Upper lobe of left lung (tissue), 6 donors: ENCODE measurements at places on chromosomes 4 and X. TPM values are rescaled to one million over a fixed set of nuclear protein-coding genes. Genes with fewer than 3 reads are reported as not detected.

The SATL1 gene
- total RNA-seq = not detected

The PABPC1L2B gene
- not detected for total RNA-seq

The CCDC110 gene
- total RNA-seq = not detected

The F11 gene
- 39.8 TPM for total RNA-seq

- no peak overlapping the region for H3K4me3 ChIP-seq
- DNase-seq = no peak
- H3K36me3 ChIP-seq = no peaks in the 10 kb centered on the region
- H3K27me3 ChIP-seq = no peaks in the 10 kb centered on the region
These were observed 53.6 kb downstream of the APOO start for GRCh38 chrX:23854122-23854521.

DNA sequence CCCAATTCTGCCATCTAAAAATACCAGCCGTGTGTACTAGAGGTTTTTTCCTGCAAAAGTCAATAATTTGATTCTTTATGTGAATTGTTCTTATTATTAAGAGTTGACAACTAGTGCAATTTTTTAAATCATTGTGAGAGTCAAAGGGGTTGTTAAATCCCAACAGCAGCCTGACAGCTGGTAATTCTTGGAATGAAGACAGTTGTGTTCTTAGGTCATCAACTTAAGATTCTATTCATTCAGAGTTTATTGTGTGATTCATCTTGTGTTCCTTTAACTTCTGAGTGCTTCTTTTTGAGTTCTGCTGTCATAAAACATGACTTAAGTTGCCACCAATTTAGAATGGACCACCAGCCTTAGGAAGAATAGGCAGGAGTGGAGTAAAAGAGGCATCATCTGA is 329.0 kb downstream of the NAF1 start:
- H3K27ac ChIP-seq = no peak overlapping the region
- H3K36me3 ChIP-seq = no peaks in the 10 kb centered on the region
- H3K4me3 ChIP-seq = no peak overlapping the region
- H3K27me3 ChIP-seq = no peaks in the 10 kb centered on the region
- H3K4me1 ChIP-seq = no peaks in the 10 kb centered on the region
